ENCODE measurements at places on chromosomes 3 and 15.
A peak's percentile ranks its signal among the peaks of the same experiment; 100 is the strongest.

DNA sequence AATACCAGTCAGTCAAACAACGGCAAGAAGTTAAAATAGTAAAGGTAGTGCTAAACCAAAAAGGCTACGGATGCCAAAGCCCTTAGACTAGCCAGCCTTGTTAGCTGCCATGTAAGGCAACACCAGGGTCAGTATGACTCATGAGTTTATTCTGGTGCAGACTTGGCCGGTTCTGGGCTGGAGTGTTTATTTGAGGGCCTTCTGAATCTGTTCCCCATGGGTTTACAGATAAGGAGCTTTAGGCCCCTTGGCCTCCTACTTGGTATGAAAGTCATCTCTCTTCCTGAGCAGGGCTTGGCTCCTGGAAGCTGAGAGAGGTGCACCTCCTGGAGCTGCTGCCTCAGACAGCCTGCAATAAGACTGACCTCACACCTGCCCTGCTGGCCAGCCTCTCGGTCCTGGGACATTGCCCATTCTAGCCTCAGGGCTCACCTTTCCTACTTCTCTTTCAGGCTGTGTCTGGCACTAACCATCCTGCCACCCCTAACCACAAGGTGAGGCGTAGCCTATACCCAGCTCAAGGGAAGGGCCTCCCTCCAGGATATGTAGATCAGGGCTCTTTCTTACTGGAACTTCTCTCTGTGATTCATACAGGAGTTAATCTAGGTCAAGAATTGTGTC lies 10.4 kb upstream of the RTP1 start:
- no peak for DNase-seq

DNA sequence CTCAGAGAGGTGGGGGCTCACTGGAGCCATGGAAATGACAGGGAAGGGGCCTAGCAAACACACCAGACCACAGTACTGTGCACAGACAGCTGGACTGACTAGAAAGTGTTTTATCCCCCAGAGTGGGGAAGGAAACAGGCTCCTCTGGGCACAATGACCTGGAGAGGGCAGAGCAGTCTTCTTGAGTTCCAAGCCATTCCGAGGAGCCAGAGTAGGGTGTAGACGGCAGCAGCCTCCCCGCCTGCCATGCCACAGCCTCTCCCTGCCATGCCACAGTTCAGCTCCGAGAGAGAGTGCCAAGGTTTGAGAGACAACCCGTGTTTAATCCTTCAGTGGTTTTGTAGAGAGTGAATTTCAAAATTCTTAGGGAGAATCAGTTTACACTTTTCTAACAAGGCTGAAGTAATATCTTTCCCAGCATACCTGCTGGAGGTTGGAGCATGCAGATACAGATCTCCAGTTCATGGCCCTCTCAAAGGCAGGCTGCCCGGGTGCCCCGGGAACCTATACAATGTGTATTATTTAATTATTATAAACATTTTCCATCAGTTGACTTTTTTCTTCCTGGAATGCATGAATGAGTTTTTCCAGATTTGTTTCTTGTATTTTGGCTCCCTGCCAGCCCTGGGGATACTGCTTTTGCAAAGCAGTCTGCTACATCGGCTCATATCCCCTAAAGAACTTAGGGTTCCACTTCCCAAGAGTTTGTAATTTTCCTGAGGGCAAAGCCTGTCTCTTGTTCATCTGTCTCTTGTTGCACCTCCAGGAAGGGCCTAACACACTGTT lies 3.2 kb downstream of the PODXL2 start:
- no peak for DNase-seq

DNA sequence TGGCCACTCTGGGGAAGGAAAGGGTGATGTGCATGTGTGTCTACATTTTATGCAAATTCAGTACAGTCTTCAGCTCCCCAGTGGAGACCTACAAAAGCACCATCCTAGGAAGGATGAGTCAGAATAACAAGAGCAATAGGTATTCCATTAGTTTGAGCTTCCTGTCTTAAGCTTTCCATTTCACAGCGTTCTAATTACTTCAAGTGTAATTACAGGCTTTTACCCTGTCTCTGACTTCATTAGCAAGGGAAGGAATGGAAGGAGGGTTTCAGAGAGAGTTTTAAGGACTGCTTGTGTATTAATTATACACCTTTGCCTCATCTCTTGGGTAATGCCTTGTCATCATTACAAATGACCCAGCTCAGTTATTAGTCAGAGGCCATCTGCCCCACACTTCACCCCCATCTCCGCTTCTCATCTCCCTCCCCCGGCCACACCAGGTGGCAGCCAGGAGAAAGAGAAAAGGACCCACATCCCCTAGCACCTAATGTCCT lies 202.8 kb upstream of the MRPL3 start:
- peak; percentile 95 for DNase-seq

- DNase-seq: no peak
These were observed 17.9 kb downstream of the CP start for GRCh38 chr3:149203758-149204157.

DNA sequence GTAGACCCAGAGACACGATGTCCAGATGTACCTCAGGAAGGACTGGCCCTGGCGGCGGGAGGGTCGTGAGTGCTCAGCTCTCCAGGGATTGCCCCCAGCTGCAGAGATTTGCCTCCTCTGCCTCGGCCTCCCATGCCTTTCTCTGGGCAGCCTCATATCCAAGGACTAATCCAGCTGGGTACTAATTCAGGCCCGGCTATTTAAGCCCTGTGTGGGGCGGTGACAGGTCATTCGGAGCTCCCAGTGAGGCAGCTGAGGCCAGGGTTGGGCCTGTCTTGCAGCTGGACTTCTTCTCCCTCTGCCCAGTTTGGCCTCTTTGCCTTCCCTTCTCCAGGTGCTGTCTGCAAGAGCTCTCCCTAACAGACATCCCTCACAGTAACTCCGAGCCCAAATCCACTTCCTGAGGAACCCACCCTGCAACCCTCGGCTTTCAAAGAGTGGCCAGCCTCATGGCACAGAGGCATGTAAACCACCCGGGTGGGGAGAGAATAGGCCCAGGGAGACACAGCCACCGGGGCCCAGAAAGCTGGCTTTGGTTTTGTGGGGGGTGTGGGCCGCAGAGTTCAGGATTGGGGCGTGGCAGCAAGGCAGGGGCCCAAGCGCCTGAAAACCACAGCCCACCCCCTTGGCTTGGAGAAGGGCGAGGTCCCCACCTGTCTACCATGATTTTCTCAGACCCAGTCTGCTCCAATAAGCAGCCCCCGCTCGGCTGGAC lies 85.8 kb downstream of the PPCDC start:
- DNase-seq: no peak

GRCh38 chr15:85003593-85004312 lies 22.1 kb downstream of the PDE8A start:
- DNase-seq: no peak

DNA sequence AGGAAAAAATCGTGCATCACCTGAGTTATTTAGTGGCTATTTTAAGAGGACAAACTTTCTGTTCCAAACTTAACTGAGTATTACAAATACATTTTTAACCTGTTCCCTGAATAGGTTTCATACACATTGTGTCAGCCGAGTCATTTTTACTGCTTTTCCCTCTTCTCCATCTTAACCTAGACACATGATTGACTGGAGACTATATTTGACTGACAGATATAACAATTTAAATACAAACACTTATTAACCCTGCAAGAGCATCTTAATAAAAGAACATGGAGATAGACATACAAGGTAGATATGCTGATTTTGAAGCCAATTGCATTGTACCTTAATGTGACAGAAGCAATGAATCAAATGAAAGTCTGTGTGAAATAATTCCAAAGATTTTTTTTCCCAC lies 810.5 kb upstream of the ARPP21 start:
- no peak for DNase-seq

DNA sequence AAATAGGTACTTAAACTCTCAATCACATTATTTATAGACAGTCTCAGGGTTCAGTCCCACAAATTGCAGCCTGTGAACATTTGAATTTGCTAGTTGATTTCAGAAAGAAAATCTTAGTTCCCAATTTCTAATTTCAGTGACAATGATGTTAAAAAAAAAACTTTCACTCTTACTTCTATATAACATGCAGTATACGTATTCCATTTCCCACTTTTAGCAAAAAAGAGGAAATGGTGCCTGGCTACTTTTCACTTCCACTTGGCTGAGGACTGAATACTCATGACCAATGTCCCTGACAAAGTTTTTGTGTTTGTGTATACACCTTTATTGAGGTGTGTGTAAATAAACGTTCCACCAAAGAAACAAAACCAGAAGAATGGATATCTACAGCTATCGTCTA lies 32.1 kb upstream of the XCR1 start:
- no peak for DNase-seq

All from NCI-H1436 (cell line).